ENCODE measurements at places on chromosomes 16 and 17.

DNA sequence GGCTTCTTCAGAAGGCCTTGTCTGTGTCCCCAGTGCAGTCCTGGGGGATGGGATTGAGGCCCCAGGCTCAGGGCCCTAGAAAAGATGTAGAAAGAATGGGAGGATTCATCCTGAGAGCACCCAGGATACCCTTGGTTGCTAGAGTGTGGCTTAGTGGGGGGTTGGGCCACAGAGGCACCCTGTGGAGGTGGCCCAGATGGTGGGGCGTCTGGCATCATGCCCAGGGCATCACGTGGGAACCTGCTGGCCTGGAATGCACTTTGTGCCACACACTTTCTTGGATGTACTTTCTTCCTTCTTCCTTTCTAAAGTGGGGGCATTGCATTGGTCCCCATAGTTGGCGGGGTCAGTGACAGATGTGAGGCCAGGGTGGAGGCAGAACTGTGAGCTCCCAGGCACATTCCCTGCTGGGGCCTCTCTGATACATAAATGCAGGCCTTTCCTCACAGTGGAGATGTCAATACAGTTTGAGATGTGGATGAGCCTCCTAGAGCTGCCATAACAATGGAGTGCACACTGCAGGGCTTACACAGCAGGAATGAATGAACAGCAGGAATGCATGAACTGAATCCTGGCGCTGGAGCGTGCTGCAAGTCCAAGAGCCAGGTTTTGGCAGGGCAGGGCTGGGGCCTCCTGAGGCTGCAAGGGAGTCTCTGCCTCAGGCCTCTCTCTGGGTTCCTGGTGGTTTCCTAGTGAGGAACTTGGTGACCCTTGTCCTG lies 43.3 kb downstream of the MGAT5B start:
- no peak for ATAC-seq

GRCh38 chr17:12554251-12554650 lies 111.4 kb upstream of the MYOCD start:
- no peak for ATAC-seq

DNA sequence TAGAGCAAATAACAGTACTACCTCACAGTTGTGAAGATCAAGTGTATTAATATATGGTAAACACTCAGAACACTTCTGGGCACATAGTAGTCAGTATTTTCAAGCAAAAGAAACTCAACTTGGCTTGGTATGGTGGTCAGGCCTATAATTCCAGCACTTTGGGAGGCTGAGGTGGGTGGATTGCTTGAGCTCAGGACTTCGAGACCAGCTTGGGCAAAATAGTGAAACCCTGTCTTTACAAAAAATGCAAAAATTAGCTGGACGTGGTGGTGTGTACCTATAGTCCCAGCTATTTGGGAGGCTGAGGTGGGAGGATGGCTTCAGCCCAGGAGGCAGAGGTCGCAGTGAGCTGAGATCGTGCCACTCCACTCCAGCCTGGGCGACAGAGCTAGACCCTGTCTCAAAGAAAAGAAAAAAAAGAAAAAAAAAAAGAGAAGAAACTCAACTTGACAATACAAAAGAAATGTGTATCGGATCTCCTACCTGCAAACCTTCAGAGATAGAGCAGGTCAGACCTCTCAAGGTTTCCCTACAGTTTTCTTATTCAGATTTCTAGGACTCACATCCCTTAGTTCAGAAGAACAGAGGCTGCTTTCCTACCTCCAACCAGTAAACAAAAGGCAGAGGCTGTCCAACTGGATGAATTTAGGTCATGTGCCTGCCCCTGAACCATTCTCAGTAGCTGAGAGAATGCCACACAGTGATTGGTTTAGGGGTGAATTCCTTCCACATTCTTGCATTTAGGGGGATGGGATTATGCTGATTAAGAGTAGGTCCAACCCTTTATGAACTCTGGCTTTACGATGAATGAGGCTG lies 1.7 kb upstream of the KPNA2 start:
- peak; percentile 53 for ATAC-seq

- no peak for ATAC-seq
Measured at GRCh38 chr17:13476720-13477119, 125.0 kb downstream of the HS3ST3A1 start.

GRCh38 chr16:75377729-75378386 lies 55.4 kb downstream of the CFDP1 start:
- peak; percentile 97 for ATAC-seq

Measured in SK-N-SH treated with all-trans-retinoic acid at 6 μM for 48 hours (cell line).